Smooth muscle cell of the brain vasculature (primary cell): ENCODE measurements at places on chromosomes 1 and 21.

GRCh38 chr1:186463511-186463910, 2.6 kb upstream of the PDC start:
- no peak for DNase-seq

GRCh38 chr1:155529929-155530328, 32.7 kb downstream of the ASH1L start:
- no peak for DNase-seq

DNA sequence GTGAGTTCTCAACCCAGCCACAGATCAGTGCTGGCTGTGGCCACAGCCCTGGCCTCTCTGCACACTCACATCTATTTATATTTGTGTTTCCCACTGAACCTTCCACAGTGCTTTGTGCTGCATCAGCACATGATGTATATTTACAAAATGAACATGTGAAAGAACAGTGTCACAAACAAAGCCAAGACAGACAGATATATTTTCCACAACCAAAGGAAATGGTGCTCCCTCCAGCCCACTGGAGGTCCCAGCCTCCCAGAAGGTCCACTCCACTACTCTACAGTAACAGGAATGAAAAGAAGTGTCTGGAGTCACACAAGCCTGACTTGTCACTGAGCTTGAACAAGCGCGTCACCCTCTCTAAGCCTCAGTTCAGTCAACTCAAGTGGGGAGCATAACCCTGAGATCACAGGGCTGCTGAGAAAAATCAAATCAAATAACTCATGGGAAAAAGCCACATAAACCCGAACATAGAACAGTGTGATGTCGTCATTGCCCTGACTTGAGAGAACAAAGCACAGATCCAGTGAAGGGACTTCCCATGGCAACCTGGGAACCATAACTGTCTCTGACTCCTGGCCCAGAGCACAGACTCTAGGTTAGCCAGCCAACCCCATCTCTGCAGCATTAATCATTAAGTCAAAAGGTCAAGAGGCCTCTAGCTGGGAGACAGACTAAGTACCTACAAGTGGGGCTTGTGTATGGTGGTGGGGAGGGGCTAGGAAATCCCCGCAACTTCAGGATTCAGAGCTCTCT, 121.2 kb downstream of the TRABD2B start:
- DNase-seq = no peak

GRCh38 chr1:98201666-98202081, 280.8 kb upstream of the DPYD start:
- DNase-seq = no peak

- no peak for DNase-seq
Observed at GRCh38 chr1:2255420-2256369, 27.6 kb downstream of the SKI start.

GRCh38 chr1:151888972-151889570, 20.2 kb downstream of the THEM4 start:
- DNase-seq = no peak

DNA sequence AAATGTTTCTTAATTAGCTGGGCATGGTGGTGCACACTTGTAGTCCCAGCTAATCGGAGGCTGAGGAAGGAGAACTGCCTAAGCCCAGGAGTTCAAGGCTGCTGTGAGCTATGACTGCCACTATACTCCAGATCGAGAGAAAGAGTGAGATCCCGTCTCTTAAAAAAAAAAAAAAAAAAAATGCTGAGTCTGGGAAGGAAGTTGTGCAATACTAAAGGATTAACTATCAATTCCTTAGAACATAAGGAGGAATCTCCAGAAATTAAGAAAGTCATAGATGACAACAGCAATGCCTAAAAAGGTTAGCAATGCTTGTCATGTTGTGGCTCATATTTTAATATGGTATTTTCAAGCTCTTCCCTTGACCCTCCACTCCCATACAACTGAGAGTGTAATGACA, 5.3 kb downstream of the LUZP1 start:
- no peak for DNase-seq
